ENCODE measurements at places on chromosomes 1 and 21.

DNA sequence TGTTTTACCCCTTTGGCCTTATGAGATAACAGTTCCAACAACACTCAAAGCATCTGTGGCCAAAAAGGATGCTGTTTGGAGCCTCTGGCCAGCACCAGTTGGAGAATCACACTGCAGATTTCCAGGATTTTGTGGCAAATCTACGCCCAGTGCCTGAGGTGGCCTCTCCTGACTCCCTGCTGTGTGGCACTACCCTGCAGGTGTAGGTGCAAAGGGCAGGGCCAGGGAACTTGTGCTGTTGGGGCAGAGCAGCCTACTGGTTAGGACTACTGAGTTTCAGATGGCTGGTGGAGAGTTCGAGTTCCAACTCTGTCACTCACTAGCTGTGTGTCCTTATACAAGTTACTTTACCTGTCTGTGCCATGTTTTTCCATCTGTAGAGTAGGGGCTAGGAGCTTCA lies 170.5 kb downstream of the PTPRU start:
- DNase-seq, result no peak

DNA sequence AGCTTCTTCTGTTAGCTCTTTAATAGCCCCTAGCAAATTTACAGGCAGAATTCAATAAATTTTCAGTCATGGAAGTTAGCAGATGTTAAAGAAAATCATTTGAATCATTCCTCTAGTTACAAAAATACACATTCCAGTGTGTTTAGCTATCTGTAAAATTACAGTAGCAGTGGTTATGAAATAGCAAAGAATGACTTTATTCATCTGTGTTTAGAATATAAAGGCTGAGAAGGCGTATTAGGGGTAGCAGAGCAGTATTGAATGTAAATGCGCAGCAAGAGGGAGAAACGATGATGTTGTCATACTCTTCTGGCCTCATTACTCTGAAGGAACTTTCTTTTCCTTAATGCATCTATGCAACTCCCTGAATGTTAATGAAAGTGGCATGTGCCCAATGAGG lies 106.2 kb upstream of the CYYR1 start:
- no peak for DNase-seq

- DNase-seq, result no peak
Observed at GRCh38 chr1:217495249-217495648, 135.6 kb downstream of the GPATCH2 start.

DNA sequence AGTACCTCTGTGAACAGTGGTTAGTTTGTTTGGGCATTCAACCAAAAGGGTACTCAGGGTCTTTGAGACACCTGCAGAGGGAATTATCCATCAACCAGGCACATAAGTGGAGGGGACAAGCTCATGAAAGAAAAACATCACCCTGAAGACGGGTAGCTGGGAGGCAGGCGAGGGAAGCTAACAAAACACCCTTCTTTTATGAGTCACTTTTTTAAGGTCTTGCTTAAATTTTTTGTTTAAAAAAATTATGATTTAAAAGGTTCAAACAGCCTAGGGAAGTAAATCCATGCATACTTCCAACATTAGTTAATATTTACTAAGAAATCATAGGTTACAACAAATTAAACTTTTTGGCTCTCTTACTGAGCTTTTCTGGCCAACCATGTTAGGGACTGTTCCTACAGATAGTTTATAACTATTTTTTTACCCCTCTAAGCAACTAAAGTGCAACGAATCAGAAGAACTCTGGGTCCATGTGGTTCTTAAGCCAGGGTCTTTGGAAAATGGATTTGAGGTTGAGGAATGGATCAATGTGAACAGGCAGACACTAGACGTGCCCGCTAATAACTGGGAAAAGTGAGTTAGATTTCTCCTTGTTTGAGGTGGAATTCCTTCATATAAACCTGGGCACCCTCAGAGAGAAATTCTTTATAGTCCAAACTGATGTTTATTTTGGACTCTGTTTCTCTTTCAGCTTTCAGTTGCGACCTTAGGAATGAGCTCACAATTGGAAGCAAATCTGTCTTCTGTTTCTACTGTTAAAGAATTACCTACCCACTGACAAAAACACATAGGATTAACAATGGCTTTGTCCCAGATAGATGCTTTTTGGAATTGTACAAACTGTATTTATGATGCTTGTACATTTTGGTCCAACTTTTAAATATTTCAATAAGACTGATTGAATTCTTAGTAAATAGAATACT lies 123.0 kb downstream of the LYPLAL1 start:
- DNase-seq, result no peak

GRCh38 chr1:226274138-226274537 lies 34.8 kb downstream of the LIN9 start:
- DNase-seq, result no peak

GRCh38 chr1:205020466-205020865 lies 22.5 kb upstream of the CNTN2 start:
- no peak for DNase-seq

DNA sequence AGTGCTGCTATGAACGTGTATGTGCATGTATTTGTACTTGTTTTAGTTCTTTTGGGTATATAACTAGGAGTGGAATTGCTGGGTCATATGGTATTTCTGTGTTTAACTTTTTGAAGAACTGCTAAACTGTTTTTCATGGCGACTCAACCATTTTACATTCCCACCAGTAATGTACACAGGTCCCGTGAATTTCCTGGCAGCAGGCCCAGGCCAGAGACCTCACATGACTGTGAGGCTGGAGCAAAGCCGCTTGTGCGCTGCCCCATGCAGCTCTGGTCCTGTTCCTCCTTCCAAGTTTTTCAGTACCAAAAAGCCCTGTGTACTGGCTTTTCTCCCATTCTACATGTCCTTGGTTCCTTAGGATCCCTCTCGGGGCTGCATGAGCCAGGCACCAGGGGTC lies 29.6 kb downstream of the ACOT11 start:
- no peak for DNase-seq

- DNase-seq, result no peak
Observed at GRCh38 chr21:42306366-42307035, 8.7 kb downstream of the TFF3 start.

- no peak for DNase-seq
Observed at GRCh38 chr1:55828044-55828443, 612.9 kb upstream of the USP24 start.

DNA sequence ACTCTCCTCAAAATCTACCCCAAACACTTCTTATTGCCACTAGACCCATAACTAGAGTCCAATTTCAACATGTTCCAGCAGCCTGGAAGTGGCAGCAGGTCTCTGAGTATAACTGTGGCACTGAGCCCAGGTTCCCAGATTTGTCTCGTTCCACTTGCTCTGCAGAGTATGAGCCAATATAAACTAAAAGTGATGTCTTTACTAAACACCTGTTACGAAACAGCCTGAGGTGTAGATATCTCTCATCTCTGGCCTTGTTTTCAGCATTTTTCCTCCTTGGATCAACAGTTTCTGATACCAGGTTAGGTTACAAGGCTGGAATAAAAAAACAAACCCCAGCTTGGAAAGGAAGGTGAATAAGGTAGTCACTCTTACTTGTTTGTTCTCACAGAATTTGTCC lies 25.2 kb upstream of the PRDX6 start:
- no peak for DNase-seq

- DNase-seq, result no peak
Observed at GRCh38 chr1:109243860-109244552, 5.3 kb upstream of the CELSR2 start.

DNA sequence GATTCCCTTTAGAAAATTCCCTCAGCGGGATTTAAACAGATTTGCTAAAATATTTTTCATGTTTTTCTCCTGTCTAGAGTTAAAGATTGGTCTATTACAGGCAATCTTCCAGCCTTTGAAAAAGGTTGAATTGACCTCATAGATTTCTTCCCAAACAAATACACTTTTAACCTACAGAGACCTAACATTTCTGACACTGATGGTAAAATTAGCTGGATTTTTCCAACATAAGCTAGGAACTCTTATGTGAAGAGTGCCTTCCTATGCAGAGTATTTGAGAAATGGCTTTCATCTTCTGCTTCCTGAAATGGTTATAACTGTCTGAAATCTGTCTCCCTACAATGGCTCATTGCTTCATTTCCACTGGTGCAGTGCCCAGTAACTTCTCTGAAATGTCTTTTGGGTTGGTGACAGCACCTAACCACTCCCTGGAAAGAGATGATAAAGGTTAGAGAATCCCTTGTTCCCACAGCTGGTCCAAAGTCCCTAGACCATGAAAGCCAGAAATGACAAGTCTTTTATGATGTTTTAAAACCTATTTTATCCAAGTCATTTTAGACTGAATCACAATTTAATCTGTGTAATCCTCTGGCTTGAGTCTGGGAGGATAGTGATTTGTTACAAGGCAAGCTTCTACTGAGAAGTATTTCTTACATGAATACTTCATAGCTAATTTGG lies 269.4 kb downstream of the BACH1 start:
- DNase-seq, result no peak

- DNase-seq, result no peak
Observed at GRCh38 chr1:66258404-66259105, 275.4 kb upstream of the SGIP1 start.

DNA sequence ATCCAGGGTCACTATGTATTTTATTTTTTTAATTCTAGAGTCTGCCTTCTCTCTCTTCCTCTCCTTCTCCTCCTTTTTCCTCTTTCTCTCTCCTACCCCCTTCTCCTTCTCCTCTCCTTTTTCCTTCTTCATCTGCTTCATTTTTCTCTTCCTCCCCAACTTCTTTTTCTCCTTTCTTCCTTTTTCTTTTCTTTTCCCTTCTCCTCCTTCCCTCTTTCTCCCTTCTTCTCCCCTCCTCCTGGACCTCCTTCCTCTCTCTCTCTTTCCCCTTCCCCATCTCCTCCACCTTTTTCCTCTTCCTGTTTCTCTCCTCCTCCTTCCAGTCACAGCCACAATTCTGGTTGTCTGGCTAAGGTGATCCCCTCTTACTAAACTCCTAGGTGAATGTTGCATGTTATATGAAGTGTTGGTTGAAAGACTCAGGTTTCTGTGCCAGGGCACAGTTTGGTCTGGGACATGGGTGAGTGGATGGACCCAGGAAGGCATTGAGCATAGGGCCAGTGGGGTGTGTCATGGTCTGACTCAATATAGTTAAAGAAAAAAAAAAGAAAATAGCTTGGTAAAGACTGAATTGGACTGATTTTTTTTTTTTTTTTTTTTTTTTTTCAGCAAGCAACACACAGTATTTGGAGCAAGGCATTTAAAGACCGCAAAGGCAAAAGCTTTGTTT lies 266.9 kb downstream of the TGFB2 start:
- DNase-seq, result no peak

GRCh38 chr1:109373126-109373525 lies 24.6 kb downstream of the SORT1 start:
- DNase-seq, result no peak

DNA sequence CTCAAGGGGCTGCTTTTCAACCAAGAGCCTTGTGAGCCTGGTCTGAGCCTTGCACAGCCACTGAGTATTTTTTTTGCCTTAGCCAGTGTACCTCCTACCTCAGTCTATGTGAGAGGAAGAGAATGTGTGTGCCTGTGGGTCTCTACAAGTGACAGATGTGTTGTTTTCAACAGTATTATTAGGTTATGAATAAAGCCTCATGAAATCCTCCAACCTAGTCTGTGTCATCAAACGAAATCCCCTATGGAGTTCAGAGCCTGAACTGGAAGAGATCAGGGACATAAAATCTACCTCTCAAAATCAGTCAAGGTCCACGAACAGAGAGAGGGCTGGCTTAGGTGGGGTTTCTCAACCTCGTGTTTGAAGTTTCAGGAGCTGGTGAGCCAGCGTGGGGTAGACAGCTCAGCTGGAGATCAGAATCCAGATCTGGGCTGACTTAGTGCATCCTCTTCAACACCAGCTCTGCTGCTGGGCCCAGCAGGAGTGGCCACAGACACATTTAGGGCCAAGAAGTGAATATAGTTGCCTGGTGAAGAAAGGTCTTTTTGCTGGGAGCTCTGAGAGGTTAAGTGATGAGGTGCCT lies 8.2 kb downstream of the XKR8 start:
- no peak for DNase-seq

DNA sequence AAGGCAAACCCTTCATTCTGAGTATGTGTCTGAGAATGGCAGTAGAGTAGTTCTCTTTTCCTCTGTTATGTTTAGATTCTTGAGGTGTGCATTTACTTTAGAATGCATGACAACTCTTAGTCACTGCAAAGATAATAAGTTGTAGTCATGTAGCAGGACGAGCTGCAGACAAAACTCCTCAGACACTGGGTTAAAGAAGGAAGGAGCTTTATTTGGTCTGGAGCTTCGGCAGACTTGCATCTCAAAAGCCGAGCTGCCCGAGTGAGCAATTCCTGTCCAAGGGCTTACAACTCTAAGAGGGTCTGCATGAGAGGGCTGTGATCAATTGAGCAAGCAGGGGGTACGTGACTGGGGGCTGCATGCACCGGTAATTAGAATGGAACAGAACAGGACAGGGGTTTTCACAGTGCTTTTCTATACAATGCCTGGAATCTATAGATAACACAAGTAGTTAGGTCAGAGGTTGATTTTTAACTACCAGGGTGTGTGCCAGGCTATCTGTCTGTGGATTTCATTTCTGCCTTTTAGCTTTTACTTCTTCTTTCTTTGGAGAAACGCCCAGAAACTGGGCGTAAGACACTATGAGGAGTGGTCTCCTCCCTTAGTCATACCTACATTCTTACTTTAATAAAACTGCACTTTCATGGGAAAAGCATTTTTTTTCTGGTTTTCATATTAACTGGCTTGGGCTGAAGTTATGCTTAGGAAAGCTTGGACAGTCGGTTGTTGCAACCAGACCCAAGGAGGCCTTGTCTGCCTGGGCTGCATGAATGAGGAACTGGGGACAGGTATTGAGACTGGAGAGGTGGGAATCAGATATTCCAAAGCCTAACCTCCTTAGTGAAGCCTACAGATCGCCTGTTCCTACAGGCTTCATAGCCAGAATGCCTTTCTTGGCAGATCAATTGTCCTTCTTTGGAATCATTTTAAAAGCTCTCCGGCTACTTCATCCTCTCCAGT lies 115.1 kb downstream of the RHOU start:
- DNase-seq, result no peak

GRCh38 chr1:89347296-89347695 lies 16.6 kb upstream of the GBP6 start:
- DNase-seq, result no peak

DNA sequence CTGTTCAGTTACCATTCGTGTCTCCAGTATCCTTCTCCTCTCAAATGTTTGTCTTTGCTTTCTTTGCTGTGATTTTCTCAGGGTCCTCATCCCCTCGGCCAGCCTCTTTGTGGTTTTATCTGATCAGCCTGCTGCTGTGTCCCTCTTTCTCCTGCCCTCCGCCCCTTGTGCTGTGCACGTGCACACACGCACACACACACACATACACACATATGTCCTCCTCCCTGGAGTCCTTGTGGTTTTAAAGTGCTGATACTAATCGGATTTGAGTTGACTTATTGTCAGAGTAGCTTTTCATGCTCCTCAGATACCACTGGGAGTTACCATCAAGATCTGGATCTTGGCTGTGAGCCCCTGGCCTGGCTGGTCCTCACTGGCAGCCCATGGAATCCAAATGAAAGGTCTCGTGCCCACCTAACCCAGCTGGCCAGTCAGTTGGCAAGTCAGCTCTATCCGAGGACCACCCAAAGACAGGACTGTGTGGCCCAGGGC lies 34.1 kb downstream of the QSOX1 start:
- no peak for DNase-seq

DNA sequence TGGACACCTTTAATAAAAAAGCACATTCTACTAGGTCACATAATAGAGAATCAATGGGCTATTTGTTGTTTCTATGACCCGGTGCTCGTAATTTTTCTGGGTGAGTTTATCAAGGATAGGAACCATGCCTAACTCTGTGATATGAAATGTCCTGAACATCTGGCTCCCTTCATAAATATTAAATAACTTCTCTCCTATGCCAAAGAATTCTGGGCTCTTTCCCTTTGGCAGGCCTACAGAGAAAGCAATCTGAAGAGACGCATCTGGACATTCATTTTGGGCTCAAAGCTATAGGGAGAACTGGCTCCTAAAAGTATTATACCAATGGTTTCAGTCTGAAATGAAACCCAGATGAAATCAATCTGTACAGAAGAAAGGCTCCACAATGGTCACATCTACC lies 38.8 kb upstream of the ANGPTL7 start:
- DNase-seq, result no peak

All from NCI-H1048 (cell line).